Ascending aorta (tissue), 2 donors: ENCODE measurements at places on chromosomes 3 and 15. TPM values are rescaled to one million over a fixed set of nuclear protein-coding genes. Genes with fewer than 3 reads are reported as not detected.

GRCh38 chr15:70519004-70519365 is 244.4 kb downstream of the UACA start:
- H3K4me3 ChIP-seq = no peak overlapping the region
- no peaks in the 10 kb centered on the region for H3K36me3 ChIP-seq
- H3K27me3 ChIP-seq = no peaks in the 10 kb centered on the region
- no peaks in the 10 kb centered on the region for H3K4me1 ChIP-seq

DNA sequence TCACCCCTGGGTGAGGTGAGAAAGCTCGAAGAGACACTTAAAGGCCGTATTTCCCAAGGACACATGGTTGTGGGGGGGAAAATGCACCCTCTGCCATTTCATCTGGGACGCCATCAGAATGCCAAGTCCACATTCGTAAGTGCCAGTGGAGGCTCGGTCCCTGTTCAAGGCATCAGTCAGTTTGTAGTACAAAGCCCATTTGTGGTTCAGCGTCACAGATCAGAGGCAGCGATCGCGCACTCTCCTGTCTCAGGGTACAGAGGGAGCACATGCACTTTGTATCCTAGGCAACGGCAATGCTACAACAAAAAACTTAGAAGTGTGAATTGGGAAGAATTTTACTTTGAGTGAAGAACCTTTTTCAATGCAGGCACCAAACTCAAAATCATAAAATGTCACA is 27.2 kb downstream of the SEMA6D start:
- H3K27ac ChIP-seq = no peak overlapping the region
- no peaks in the 10 kb centered on the region for H3K4me1 ChIP-seq
- peaks cover 20% of the 10 kb centered on the region for H3K36me3 ChIP-seq
- H3K27me3 ChIP-seq = no peaks in the 10 kb centered on the region
- no peak overlapping the region for H3K4me3 ChIP-seq
- DNase-seq = no peak

UROC1 gene
- total RNA-seq = not detected

GOLGA8N gene
- total RNA-seq = 20.6 TPM

LRRN1 gene
- 0.53 TPM for total RNA-seq
